ENCODE measurements at places on chromosomes 3 and 15.

DNA sequence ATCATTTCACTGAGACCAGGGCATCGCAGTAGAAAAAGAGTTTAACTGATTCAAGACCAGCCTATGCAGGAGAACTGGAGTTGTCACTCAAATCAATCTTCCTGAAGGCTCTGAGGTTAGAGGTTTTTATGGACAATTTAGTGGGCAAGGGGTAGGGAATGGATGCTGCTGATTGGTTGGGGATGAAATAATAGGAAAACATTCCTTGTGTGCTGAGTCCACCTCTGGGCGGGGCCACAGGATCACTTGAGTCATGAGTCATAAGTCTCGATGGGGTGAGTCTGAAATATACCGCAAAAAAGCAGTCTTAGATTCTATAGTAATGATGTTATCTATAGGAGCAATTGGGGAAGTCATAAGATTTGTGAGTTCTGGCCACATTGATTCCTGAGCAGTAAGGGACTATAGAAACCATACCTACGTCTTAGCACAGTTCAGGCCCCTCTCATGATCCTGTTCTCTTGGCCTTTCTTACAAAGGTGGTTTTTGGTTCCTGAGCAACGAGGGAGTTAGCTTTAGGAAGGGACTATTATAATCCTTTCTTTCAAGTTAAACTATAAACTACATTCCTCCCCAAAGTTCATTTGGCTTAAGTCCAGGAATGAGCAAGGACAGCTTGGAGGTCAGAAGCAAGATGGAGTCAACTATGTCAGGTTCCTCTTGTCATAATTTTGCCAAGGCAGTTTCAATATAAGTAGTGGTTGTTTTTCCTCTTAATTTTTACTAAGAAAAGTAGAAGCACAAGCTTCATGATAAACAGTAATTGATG is 2.7 kb upstream of the OPA1 start:
- DNase-seq, result no peak

- DNase-seq, result no peak
These were observed 5.3 kb downstream of the TNFSF10 start for GRCh38 chr3:172517859-172518466.

DNA sequence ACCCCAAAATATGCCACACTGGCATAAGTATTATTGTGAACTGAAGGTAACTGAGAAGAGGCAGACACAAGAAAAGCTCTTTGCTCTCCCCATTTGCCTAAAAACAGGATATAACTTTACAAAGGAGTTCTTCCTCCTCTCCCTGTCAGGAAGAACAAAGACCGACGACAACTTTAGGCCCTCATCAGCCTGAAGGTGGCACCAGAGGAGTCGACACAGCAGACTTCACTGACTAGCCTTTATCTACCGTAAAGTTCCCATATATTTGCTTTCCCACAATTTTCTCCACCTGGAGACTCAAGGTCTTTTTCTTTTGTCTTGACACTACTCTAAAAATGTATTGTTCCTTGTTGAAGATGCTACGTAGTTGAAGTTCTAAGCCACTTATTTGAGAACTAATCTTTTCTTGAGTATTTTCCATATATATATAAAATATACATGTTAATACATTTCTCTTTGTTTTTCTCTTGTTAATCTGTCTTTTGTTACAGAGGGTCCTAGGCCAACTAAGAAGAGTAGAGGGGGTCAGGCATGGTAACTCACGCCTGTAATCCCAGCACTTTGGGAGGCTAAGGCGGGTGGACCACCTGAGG is 16.2 kb upstream of the XIRP1 start:
- DNase-seq, result no peak

DNA sequence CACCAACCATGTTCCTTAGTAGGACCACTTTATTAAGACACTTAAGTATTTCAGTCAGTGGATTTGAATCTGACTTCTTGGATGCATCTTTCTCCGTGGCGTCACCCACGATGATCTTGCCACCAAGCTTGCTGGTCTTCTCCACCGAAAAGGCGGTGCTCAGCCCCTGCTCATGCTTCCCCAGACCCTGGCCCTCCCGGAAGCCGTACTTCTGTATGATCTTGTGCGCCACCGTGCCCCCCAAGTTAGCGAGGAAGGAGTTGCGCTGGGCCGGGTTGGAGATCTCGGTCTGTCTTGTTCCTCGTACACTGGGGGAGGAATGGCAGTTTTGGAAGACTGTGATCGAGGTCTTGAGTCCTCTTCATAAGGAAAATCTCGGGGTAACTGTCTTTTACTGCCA is 213.4 kb upstream of the NANOGP8 start:
- DNase-seq, result no peak

- DNase-seq, result no peak
These were observed 38.5 kb downstream of the PYDC2 start for GRCh38 chr3:191499307-191500080.

- DNase-seq, result no peak
These were observed 109.5 kb downstream of the STAG1 start for GRCh38 chr3:136642711-136643110.

DNA sequence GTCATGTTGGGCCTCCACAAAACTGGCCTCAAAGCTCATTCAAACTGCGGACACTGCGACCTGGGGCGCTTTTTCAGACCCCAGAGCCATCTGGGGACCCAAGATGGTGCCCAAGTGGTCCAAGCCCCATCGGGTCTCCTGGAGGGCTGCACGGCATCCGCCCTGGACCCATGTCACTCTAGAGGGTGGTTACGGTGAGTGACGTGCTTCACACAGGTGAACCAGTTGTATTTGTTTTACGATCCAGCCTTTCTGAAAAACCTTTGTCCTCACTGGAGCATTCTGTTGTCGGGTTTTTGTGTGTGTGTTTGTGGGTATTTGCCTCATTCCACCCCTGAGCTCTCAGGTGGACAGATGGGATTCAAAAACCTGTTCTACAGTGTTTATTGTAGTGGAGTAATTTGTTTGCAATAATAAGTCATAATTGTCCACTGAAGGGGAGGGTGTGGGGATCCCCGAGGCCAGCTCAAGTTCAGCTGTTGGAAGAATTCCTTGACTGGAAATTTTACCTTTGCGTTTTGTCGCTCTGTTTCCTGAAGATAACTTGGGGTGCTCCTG is 1.9 kb downstream of the SLC51A start:
- DNase-seq, result no peak

DNA sequence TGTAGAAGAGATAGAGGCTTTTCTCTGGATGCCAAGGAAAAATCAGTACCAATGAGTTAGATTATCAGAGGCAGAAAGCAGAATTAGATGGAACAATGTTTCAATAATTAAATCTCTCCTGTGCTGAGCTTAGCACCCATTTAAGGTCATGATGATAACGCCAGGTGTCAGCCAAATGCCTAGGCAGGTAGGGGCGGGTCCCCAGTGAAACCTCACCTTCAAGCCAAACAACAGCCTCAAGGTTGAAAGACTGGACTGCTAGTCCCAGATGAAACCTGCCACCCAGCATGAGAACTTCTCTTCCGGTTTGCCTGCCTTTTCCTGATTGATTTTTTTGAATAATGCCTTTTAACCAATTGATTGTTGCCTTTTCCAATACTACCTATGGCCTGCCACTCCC is 363.0 kb downstream of the PLOD2 start:
- no peak for DNase-seq

DNA sequence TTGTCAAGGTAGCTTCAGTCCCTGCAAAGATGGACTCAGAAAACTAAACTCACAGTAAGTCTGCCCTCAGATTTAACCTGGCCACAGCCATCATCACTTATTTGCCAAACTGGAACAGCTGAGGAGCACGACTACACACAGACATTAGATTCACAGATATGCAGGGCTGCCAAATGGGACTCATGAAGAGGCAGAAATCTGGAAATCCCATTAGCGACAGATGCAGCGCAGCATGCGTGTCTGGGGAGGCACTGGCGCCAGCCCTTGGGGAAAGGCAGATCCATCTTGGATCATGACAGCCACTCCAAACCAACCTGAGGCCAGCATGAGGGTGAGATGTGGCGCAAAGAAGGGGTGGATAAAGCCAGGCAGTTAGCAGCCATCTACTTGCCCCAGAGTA is 160.7 kb upstream of the TSC22D2 start:
- no peak for DNase-seq

DNA sequence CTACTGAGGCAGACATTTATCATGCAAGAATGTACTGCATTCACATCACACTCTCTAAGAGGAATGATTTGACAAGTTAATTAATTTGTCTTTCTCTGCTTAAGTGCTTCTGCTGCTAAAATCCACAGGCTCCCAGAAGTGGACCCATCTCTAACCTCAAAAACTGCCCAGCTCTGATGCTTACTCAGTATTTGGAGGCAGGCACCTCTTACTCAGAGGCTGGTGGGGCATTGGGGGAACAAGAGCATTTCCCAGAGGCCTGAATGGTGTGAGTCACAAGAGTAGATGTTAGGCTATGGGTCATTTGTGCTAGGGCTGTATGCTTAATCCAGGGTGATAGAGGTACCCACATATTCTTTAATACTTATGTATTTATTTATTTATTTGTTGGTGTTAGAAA is 34.4 kb upstream of the HCN4 start:
- no peak for DNase-seq

GRCh38 chr15:101037090-101037830 is 118.1 kb downstream of the LRRK1 start:
- no peak for DNase-seq

GRCh38 chr3:196772897-196773296 is 33.2 kb downstream of the PAK2 start:
- DNase-seq, result no peak

DNA sequence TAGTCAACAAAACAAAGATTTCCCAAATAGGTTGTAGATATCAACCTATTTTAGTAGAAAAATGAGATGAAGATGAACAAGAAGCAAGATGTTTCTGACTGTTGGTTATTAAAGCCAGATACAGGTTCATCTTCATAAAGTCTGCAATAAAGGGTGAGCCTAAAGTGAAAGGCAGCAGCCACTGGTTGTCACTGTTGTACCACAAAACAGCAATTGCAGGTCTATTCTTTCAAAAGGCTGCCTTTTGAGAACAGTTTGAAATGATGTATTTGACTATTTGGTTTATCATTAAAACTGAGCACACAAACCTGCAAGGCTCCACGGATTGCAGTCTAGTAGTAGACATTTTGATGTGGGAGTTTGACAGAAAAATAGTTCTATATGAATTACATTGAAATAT is 543.4 kb downstream of the GBE1 start:
- DNase-seq, result no peak

- DNase-seq, result no peak
These were observed 22.6 kb downstream of the USP50 start for GRCh38 chr15:50523851-50524251.

DNA sequence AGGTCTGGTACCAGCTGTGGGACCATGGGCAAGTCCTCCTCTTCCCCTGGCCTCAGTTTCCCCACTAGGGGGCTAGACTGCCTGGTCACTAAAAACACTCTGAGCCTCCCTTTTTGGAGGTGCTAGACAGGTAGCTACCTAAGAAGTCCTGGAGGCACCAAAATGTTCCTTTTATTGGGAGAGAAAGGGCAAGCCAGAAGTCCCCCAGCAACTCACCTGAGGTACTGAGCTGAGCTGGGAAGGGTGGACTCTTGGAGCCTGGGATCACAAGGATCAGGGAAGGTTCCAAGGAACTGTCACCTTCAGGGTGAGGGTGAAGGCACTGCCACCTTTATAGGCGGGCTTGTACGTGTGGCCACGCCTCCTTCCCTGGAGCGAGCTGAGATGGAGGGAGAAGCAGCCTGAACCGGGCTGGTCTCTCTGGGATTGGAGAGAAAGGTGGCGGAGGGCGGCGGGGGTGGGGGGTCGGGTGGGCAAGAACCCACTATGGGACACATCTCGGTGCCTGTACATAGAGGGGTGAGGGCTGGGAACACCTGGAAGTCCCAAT is at the start of gene CYP1A1:
TSS of gene CYP1A1 (minus strand) at position 304 of the 550 bp plus-strand sequence. CDS start 2,431 bp downstream, outside the sequence.
- no peak for DNase-seq
